CD4-positive, alpha-beta memory T cell (primary cell): ENCODE measurements at places on chromosomes 2 and 18.

- DNase-seq = peak; percentile 78
These were observed 72.7 kb upstream of the MGAT5 start for GRCh38 chr2:134181219-134181618.

DNA sequence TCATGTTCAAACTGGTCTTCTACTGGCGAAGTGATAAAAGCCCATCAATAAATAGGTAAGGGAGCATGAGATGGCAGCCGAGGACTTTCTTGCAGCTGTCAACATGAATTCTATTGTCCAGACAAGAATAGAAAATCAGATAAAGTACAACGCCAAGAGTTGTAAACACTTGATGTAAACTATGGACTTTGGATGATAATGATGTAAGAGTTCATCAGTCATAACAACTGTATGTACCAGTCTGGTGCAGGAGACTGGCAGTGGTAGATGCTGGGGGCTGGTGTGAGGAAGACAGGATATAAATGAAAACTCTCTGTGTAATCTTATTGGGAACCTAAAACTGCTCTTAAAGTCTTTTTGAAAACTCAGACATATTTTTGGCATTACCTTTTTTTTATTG is 155.9 kb upstream of the RASGRP3 start:
- DNase-seq = no peak

GRCh38 chr2:136034629-136035028 is 49.2 kb upstream of the DARS1 start:
- no peak for DNase-seq

DNA sequence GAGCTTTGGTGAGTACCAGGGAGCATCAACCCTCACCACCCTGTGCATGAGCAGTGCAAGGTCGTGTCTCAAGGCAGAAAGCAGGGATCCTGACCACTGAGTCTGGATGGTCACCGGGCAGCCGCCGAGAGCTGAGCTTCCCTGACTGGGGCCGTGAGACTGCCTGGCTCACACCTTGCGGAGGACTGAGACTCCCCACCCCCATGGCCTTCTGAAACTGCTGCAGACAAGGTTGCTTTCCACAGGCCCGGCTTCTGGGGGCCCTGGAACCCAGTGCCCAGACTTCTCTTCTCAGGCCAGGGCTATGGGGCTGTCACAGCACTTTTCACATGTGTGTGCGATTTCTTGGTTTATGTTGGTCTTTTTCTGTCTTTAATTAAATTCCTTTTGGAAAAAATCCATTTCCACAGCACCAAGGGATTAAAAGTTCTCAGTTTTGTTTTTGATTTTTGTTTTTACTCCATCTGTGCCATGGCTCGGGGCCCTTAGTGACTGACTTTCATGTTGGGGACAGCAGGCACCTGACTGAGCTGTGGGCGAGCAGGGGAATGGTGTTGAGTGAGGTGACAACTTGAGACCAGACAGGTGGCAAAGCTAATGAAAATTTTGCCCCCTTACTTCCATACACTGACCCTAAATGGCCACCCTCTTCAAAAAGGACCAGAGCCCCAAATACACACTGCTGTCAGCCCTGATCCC is 297.9 kb downstream of the CYP26B1 start:
- DNase-seq = no peak

DNA sequence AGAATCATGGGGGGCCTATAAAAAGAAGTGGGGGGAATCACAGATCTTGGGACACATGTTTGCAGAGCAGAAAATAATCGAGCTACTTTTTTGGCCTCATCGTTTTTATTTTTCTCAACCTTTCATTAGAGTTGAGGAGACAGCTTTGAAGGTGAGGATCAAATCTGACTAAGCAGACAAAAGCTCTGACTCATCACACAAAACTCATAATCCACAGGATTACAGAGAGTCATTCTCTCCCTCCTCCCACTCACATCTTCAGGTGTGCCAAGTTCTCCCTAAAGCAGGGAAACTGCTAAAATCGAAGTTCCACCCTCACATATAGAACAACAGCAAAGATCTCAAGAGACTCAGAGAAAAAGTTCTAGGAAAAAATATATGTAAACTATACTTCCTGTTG is 15.6 kb downstream of the BAZ2B start:
- no peak for DNase-seq
